ENCODE measurements at places on chromosomes 4 and X.

GRCh38 chrX:138914767-138915166 lies 203.2 kb upstream of the FGF13 start:
- no peak for DNase-seq

- no peak for DNase-seq
These were observed 26.4 kb downstream of the DOK7 start for GRCh38 chr4:3489451-3489962.

- no peak for DNase-seq
These were observed 58.4 kb upstream of the SCOC start for GRCh38 chr4:140315019-140315418.

- DNase-seq = no peak
These were observed 313.6 kb upstream of the DDX53 start for GRCh38 chrX:22686138-22686541.

DNA sequence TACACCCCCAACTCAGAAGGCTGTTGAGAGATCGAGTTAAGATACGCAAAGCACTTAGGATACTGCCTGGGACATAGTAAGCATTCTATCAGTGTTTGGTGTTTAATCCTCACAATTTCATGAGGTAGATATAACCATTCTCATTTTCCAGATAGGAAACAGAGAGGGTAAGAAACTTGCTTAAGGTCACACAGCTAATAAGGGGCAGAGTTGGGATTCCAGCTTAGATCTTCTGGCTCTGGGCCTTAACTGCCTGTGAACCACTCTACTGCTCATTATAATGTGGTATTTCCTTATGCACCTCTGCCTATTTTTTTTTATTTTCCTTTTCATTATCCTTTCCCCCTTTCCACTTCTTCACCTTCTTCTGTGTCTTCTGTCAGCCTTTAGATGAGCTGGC lies 242.2 kb upstream of the ANXA3 start:
- no peak for DNase-seq

GRCh38 chr4:83232082-83232481 lies 52.5 kb downstream of the COQ2 start:
- DNase-seq = no peak

- no peak for DNase-seq
These were observed 21.7 kb upstream of the HGFAC start for GRCh38 chr4:3419836-3420605.

GRCh38 chrX:12237131-12237530 lies 98.9 kb downstream of the FRMPD4 start:
- DNase-seq = no peak

DNA sequence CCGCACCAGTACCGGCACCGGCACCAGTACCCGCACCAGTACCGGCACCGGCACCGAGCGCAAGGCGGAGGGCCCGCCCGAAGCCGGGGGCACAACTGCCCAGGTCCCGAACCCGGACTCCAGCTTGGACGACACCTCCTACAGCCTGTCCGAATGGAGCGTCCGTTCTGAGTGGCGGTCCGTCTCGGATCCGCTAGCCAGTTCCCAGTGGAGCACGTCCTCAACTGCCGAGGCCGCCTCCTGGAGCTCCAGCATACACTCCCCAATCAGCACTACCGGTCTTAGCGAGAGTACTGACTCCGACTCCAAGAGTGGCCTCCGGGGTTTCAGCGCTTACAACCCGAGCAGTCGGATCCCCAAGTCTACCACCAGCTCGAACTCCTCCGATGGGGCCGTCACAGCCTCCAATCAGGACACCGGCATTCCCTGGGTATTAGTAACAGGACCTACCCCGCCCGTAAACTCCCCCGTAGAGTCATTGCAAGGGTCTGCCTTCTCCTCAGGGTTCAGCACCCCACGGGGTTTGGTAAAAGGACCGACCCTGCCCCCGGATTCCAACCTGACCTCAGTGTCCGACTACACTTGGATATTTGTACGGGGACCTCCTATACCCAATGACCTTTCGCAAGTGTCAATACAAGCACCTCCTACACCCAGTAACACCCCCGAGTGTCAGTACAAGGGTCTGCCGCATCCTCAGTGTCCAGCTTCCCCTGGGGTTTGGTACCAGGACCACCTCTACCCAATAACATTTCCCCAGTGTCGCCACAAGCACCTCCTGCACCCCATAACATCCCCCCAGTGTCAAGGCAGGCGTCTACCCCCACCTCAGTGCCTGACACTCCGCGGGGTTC lies 721 bp upstream of the MAOA start:
- peak; percentile 5 for DNase-seq

- DNase-seq = no peak
These were observed 6.6 kb downstream of the MGST2 start for GRCh38 chr4:139672215-139672614.

DNA sequence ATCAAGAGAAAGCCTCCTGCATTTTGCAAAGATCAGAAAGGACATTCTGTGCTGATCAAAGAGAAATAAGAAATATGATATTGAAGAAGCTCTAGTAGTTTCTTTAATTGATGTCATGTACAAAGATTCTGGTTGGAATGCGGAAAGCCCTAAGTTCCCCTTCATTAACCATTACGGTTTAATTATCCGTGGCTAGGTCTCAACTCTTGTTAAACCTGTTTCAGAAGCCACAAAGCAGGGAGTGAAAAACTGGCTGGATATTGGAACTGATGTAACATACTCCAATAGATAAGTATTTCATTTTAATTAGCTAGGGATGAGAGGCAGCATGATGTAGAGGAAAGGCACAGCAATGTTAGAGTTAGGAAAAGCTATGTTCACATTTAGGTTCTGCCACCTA lies 55.7 kb downstream of the SPANXN3 start:
- DNase-seq = no peak

GRCh38 chr4:146763560-146763959 lies 124.9 kb downstream of the POU4F2 start:
- no peak for DNase-seq

DNA sequence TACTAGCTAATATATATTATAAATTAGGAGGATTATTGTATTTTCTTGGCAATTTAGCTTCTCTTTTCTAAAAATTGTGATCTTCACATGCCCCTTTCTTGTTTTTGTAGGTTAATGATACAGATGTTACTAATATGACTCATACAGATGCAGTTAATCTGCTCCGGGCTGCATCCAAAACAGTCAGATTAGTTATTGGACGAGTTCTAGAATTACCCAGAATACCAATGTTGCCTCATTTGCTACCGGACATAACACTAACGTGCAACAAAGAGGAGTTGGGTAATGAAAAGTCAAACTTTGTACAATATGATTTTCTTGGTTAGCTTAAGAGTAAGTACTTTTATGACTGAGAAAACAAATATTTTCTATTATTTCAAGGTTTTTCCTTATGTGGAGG lies 74.1 kb downstream of the SLC10A6 start:
- no peak for DNase-seq

GRCh38 chr4:155974996-155975395 lies 21.3 kb upstream of the CTSO start:
- no peak for DNase-seq

DNA sequence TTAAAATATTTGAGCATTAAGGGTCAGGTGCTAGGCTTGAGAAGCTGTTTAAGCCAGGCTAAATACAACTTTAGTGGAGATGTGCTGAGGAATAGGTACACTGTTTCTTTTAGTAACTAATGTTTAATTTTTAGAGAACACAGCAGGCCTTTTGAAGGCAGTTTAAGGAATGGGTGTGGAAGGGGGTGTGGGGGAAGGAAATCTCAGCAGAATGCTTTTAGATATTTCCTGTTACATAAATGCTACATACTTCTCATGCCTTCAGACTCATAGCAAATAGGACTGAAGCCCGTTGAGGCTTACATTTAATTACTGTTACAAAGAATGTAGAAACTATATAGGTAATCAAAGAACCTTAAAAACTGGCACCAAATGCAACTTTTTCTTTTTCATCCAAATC lies 66.3 kb downstream of the WWC2 start:
- no peak for DNase-seq

DNA sequence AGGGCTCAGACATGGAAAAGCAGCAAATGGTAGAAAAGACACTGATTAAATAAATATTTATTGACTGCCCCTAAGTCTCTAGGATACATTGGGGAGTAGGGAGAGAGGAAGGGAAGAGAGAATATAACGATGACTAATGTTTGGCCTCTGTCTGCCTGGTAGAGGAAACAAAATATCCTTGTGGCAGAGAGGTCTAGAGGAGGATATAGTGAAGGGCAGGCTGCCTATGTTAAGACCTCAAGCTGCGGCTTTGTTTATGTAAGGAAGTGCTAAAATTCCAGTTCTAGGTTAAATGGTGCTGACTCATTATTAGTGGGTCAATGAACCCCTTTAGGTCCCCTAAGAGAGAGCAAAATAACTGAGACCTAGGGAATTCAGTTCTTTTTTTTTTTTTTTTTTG lies 427.3 kb upstream of the FTHL17 start:
- no peak for DNase-seq

- DNase-seq = peak; percentile 37
These were observed 113.3 kb downstream of the ELOVL6 start for GRCh38 chr4:110085131-110085530.

DNA sequence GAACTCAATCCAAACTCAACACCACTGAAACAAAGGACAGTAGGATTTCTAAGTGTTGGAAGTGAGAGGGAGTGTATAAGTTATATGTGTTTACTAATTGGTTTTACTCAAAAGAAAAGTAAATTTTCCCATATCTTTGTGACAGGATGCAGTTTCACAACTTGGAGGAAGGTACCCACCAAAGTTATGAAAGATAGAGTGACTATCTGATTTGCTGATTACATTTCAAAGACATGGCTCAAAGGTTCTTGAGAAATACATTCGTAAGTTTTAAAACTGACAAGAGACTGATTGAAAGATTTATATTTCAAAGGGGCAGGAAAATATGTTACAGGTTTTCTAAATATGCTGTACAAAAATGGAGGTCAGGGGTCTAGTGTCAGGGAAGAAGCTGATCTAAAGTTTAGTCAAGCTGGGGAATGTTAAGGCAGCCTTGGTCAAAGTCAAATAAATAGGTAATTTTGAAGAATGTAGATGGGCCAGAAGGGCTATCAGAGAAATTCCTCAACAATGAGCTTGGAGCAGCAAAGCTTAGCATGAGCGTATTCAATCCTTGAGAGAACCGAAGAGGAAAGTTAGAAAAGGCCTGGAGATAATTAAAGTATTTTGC lies 9.7 kb upstream of the COMMD8 start:
- DNase-seq = no peak

GRCh38 chr4:78776729-78777575 lies 802 bp downstream of the BMP2K start:
- DNase-seq = peak; percentile 6

DNA sequence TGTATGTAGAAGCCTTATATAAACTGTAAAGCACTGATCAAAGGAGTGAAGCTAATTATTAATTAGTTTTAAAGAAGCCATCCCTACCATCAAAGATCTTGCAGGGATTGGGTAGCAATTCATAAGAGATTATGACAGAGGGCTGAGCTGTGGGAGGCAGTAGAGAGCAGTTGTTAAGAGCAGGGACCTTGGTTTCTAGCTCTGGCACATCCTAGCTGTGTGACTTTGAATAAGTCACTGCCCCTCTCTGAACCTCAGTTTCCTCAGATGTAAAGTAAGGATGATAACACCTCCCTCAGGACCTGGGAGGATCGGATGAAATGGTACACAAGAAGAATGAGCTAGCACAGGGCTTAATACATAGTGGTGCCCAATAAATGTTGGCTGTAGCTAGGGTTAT lies 45.4 kb downstream of the APLN start:
- no peak for DNase-seq

DNA sequence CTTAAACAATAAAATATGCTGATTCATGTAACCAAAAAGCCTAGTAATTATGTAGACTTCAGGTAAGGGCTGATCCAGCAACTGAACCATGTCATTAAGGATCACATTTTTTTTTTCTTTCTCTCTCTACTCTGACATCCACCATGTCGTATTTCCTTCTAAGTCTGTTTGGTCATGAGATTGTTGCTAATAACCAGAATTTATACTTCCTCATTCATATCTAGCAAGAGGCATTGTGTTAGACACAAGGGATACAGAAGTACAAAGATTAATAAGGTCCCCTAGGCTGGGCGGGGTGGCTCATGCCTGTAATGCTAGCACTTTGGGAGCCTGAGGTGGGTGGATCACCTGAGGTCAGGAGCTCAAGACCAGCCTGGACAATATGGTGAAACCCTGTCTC lies 24.1 kb downstream of the PHEX start:
- DNase-seq = no peak

DNA sequence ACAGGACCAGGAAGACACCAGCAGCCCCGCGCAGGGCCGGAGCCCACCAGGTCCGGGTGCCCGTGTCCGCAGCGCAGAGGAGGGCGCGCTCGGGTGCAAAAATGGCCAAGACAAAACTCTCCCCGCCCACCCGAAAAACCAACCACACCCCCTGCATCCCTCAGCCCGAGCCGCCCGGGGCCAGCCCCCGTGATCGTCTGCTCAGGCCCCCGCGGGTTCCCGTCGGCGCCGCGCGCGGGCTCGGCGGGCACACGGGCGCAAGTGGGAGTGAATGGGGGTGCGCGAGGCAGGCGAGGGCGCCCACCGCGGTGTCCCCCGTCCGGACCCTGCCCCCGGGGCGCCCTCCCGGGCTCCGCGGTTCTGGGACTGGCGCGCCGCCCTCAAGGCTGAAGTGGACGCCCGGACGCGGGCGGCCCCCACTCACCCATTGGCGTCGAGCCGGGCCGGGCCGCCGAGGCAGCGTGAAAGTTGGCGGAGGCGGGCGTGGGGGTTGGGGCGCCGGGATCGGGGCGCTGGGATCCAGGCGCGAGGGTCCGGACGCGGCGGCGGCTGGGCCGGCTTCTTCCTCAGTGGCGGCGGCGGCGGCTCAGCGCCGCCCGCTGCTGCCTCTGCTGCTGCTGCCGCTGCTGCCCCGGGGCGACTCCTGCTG lies 393 bp downstream of the SH3KBP1 start:
- no peak for DNase-seq

DNA sequence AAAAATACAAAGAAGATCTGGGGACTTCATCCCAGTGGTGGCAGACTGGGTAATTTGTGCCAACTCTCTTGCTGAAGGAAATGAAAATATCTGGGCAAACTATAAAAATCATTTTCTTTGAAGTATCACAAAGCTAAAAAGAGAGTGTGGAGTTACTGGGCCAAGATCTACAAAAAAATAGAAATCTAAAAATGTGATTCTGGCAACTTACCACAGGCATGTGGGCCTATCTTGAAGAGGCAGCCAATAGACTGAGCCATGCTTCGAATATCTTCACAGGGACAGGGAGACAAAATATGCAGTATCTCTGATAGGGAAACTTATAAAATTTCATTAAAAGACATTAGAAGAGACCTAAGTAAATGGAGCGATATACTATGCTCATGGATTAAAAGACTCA lies 168.8 kb downstream of the RCHY1 start:
- no peak for DNase-seq

DNA sequence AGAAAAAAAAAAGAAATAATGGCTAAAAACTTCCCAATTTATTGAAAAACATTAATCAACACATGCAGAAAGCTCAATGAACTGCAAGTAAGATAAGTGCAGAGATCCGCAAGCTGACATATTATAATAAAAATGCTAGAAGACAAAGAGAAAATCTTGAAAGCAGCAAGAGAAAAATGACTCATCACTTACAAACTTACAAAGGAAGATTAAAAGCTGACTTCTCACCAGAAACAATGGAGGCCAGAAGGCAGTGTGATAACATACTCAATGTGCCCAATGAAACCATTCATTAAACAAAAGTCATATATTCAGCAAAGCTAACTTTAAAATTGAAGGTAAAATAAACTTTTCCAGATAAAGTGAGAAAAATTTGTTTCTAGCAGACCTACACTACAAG lies 7.3 kb upstream of the BRWD3 start:
- DNase-seq = no peak

- no peak for DNase-seq
These were observed 5.2 kb downstream of the UGDH start for GRCh38 chr4:39522068-39522467.

- DNase-seq = no peak
These were observed 88.7 kb upstream of the TBL1X start for GRCh38 chrX:9376111-9376510.
